ENCODE measurements at places on chromosomes 6 and 20.

- DNase-seq = no peak
Measured at GRCh38 chr6:50096296-50096695, 46.6 kb upstream of the DEFB112 start.

DNA sequence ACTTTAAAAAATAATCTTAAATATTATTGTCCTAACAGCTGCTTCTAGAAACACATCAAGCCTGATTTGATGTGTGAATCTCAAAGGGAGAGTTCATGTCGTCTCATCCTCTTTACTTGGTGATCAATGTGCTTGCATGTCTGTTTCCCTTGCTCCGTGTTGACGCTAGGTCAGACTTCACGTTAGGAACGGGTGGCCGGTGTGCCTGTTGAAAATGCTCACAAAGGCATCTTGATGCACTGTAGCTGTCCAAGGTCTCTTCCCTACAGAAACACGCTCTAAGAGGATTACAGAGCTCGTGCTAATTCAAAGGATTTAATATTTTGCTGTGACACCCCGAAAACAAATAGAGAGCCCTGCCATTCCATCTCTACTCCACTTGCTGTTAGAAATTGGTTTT lies 84.6 kb downstream of the ID4 start:
- DNase-seq = no peak

DNA sequence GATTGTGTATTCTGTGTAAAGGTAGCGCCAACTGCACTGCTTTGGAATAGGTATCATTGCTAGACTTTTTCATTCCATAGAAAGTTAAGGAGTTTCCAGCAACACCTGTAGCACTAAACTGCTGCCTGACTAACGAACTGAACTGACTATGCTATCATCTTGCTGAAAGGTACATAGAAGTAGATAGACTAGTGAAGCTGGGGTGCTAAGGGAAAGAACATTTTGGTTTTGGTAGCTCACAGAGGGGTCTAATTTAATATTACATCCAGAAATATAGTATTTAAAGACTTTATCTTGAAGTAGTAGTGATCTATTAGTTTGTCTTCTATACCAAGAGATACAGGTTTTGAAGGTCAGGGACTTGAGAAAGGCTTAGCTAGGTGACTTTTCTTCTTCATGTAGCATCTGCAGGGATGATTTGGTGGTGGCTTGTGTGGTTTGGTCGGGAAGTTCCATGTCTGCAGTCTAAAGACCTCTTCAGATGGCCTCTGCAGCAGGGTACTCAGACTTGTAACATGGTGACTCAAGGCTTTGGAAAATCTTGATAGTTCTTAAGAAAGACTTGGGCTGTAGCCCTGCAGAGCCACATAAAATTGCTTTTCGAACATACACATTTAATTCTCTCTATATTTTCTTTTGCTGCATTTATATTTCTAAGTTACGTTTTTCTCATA lies 10.2 kb downstream of the SENP6 start:
- no peak for DNase-seq

- DNase-seq = no peak
Measured at GRCh38 chr20:1618479-1618878, 1.3 kb downstream of the SIRPB1 start.

GRCh38 chr20:38256021-38256420 lies 4.5 kb downstream of the KIAA1755 start:
- DNase-seq = no peak

DNA sequence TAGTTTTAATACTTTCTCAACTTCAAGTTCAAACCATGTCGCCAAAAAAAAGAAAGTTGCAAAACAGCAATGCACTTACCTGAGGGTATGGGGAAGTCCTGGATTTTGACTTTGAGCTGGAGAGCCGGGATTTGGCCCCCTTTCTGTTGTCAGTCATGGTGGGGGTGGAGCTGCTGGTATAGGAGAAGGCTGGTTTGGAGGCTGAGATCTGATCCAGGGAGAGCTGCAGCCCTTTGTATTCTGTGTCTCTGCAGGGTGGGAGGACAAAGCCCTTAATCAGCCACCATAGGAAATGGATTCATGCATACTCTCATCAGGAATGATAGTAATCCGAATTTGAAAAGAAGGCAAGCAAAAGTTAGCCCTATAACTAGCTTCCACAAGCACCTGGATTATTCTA lies 44.0 kb downstream of the SIM1 start:
- DNase-seq = no peak

- DNase-seq = peak; percentile 98
Measured at GRCh38 chr6:43667245-43668150, 20.1 kb downstream of the MRPS18A start.

Data from posterior cingulate gyrus (tissue), 11 donors.